Left ventricle myocardium inferior (tissue), 1 donor: ENCODE measurements at places on chromosomes 11 and 22. TPM values are rescaled to one million over a fixed set of nuclear protein-coding genes. Genes with fewer than 3 reads are reported as not detected.

CTR9 gene
- 22.9 TPM for total RNA-seq

HBG2 gene
- total RNA-seq: not detected

SLC37A4 gene
- total RNA-seq: 5.4 TPM

MMP27 gene
- not detected for total RNA-seq

POU2AF2 gene
- not detected for total RNA-seq

MS4A6A gene
- total RNA-seq: 42.1 TPM

NELL1 gene
- total RNA-seq: not detected

NRXN2 gene
- 0.71 TPM for total RNA-seq

CHADL gene
- 10.3 TPM for total RNA-seq

TPBGL gene
- total RNA-seq: 0.16 TPM

NXPE2 gene
- total RNA-seq: 0.22 TPM

DNA sequence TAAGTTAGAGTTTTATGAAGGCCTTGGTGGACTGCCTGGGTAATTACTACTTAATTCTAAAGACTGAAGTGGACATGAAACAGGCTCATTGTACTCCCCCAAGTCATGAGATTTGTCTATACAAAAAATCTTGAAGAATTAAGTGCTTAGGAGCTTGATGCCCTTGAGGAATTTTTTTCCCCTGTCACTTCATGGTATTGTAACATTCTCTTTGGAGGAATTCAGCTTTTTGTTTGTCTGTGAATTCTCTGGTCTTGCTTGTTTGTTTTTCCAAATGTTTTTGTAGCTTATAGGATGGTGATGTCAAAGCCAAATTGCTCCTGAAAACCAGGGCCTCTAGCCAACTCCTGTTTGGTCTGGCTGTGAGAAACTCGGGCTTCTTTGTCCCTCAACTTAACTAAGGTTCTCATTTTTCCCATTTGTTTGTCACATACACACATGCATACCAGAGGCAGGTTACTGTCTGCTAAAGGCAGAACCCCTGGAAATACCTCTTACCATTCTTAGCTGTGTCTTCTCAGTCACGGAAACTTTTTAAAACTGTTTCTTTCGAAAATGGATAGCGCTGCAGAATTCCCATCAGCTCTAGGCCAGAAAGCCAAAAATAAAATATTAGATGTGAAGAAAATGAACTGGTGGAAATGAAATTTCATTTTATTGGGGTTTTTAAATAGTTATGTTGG lies 66.9 kb downstream of the AMOTL1 start:
- peak overlapping the region; percentile 31 for H3K27ac ChIP-seq
- H3K4me3 ChIP-seq: no peak overlapping the region
- H3K36me3 ChIP-seq: peaks cover 54% of the 10 kb centered on the region
- peaks cover 8% of the 10 kb centered on the region for H3K27me3 ChIP-seq
- peaks cover 43% of the 10 kb centered on the region for H3K4me1 ChIP-seq

- H3K4me3 ChIP-seq: peak overlapping the region; percentile 65
- no peak for DNase-seq
- peaks cover 57% of the 10 kb centered on the region for H3K4me1 ChIP-seq
- peaks cover 13% of the 10 kb centered on the region for H3K36me3 ChIP-seq
Measured at GRCh38 chr22:50189849-50190181, 4.1 kb downstream of the TRABD start.

GRCh38 chr11:43515090-43515489 lies 156.4 kb downstream of the TTC17 start:
- DNase-seq: no peak
- no peaks in the 10 kb centered on the region for H3K36me3 ChIP-seq
- no peak overlapping the region for H3K4me3 ChIP-seq
- no peak overlapping the region for H3K27ac ChIP-seq
- H3K27me3 ChIP-seq: peaks cover 43% of the 10 kb centered on the region

DNA sequence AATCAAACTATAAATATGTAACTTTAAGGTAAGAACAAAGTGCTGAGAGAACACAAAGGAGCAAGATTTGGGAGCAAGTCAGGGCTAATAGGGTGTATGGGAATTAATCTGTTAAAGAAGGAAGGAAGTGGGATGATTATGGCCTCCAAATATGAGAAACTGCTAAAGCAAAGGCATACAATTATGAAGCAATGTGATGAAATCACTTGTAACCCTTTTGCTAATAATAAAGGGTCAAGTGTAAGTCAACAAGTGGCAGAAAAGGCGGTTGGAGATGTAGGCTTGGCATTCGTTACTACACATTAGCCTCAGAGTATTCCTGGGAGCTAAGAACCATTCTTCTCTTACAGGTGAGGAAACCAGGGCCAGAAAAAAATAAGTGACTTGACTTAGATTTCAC lies 1002.3 kb upstream of the TENM4 start:
- no peaks in the 10 kb centered on the region for H3K27me3 ChIP-seq
- H3K36me3 ChIP-seq: no peaks in the 10 kb centered on the region
- DNase-seq: no peak
- H3K27ac ChIP-seq: no peak overlapping the region
- H3K4me1 ChIP-seq: no peaks in the 10 kb centered on the region

DNA sequence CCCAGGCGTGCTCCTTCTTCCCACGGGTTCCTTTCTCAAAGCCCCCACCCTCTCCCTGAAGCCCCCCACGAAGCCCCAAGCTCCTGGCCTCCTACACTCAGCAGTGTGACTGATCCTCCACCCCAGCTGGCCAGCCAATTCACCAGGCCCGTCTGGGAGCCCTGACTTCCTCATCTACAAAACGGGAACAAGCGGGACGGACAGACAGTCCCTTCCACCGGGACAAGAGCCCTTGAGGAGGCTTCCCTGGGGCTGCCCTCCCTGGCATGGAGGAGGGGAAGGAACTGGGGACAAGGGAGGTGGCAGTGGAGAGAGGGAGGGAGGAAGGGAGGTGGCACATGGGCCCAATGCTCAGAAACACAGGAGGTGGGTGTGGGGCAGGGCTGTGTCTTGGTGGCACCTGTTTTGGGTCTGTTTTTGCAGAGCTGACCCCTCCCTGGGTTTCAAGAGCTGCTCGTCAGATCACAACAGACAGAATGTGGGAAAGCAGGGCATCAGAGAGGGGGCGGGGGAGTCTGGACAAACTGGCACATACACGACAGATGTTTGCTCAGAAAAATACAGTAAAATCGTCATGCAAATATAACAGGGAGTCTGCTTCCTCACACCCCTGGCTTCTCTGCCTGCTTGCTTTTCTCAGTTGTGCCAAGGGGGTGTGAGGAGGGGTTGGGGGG lies 56.8 kb downstream of the ELFN2 start:
- H3K4me3 ChIP-seq: no peak overlapping the region
- no peaks in the 10 kb centered on the region for H3K36me3 ChIP-seq
- peak; percentile 44 for DNase-seq
- H3K27me3 ChIP-seq: peaks cover 47% of the 10 kb centered on the region
- H3K4me1 ChIP-seq: no peaks in the 10 kb centered on the region
- no peak overlapping the region for H3K27ac ChIP-seq

- H3K4me3 ChIP-seq: no peak overlapping the region
- H3K4me1 ChIP-seq: peaks cover 71% of the 10 kb centered on the region
- H3K27me3 ChIP-seq: no peaks in the 10 kb centered on the region
- no peaks in the 10 kb centered on the region for H3K36me3 ChIP-seq
- H3K27ac ChIP-seq: peak overlapping the region; percentile 77
- no peak for DNase-seq
Measured at GRCh38 chr11:44866286-44866685, 84.4 kb downstream of the TP53I11 start.

- no peak overlapping the region for H3K27ac ChIP-seq
- peaks cover 43% of the 10 kb centered on the region for H3K4me1 ChIP-seq
- no peak for DNase-seq
- no peak overlapping the region for H3K4me3 ChIP-seq
- no peaks in the 10 kb centered on the region for H3K36me3 ChIP-seq
Measured at GRCh38 chr11:86591631-86592030, 80.8 kb downstream of the ME3 start.

DNA sequence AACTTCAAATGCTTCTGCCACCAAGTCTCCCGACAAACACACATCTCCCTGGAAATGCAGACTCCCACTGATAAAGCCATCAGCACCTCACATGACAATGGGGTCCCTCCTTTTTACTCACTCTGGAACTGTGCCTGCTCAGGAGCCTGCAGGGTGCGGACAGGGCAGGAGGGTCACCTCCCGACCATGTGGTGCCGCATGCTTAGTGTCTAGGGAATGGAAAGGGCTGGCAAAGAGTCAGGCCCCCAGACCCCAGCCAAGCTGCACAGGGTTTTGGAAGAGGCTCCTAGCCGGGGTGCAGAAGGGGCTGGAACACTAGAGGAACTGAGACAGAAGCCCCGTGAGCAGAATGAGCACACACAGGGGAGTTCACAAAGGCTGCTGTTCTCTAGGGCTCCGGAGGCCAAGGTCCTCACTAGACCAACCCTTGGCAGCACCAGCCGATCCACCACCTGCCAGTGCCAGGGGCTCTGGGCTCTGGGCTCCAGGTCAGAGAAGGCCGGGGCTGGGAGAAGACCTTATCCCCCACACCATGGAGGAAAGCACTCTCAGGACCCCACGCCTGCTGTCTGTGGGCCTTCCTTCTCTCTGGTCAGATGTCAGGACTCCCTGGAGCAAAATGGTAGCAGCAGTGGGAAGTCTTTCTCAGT lies 125.1 kb upstream of the FGF3 start:
- no peaks in the 10 kb centered on the region for H3K36me3 ChIP-seq
- peaks cover 14% of the 10 kb centered on the region for H3K4me1 ChIP-seq
- H3K27me3 ChIP-seq: peaks cover 26% of the 10 kb centered on the region
- peak overlapping the region; percentile 60 for H3K27ac ChIP-seq
- DNase-seq: peak; percentile 5
- H3K4me3 ChIP-seq: no peak overlapping the region

DNA sequence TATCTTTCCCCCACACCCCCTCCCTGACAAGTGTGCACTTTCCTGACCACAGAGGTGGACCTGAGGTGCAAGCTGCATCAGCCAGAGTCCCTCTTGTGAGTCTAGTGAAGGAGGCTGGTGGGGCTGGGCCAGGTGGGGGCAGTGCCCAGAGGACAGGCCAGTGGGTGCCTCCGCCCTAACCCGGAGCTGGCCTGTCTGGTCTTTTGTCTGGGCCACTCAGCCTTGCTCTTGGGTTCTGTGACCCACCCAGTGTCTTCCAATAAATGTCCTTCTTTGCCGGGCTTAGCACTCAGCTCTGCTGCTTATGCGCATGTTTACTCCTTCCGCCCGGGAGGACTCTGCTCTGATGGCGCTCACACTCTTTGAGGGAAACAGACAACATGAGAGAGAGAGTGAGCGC lies 526.2 kb downstream of the TBC1D22A start:
- H3K4me1 ChIP-seq: no peaks in the 10 kb centered on the region
- H3K27me3 ChIP-seq: peaks cover 66% of the 10 kb centered on the region
- DNase-seq: no peak

- peaks cover 68% of the 10 kb centered on the region for H3K36me3 ChIP-seq
- no peak for DNase-seq
- H3K27ac ChIP-seq: peak overlapping the region; percentile 75
- no peaks in the 10 kb centered on the region for H3K27me3 ChIP-seq
Measured at GRCh38 chr11:102383839-102384238, 36.8 kb downstream of the BIRC2 start.

DNA sequence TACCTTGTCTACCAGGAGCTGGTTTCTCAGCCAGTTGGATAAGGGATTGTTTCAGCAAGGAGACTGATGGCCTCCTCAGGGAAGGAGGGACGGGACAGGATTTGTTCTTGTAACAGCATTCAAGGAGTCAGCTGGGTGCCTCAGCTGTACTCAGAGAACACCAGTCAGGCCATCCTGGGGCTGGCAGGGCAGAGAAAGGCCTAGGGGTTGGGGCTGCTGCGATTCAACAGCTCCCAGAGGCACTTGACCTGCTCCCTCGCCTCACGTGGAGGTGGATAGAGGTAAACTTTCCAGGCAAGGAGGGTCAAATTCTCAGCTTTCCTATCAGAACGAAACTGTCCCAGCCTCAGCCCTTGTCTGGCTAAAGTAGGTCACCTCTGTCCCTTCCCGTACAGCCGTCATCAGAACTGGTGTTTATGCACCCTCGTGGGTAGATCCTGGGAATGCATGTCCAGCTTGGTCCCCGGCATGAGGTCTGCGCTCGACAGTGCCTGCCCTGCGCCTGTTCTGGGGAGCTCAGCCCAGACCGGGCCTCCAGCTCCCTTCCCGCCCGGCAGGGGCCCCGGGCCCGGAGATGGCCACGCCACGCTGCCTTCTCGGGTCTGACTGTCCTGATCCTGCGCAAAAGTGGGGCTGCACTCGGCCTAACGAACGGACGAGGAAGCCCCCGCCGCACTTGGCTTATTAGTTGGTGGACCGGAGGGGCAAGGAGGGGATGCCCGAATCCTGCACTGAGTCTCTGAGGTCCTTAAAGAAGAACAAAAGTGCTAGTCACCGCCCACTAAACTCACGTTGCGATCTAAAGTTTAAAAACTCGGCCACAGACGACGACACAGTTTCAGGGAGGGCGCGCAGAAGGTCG lies 762 bp upstream of the CCDC134 start:
- H3K27ac ChIP-seq: peak overlapping the region; percentile 90
- H3K4me3 ChIP-seq: peak overlapping the region; percentile 81
- no peaks in the 10 kb centered on the region for H3K36me3 ChIP-seq
- peaks cover 30% of the 10 kb centered on the region for H3K4me1 ChIP-seq

DNA sequence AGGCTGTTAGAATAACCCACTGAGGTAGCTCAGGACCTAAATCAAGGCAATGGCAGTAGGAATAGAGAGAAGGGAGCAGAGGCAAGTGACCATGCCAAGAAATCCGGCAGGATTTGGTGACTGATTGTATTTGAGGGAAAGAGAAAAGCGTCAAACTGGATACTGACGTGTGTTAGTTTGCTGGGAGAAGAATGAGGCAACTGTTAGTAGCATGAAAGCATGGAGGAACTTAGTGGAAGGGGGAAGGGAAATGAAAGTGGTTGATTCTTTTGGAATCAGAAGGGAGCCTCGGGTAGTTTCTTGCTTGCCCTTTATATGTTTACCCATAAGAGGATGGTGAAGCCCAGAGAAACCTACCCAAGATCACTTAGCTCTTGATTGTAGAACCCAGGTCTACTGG lies 8.3 kb downstream of the PPFIBP2 start:
- no peak overlapping the region for H3K27ac ChIP-seq
- H3K27me3 ChIP-seq: no peaks in the 10 kb centered on the region
- DNase-seq: no peak
- no peak overlapping the region for H3K4me3 ChIP-seq
- peaks cover 26% of the 10 kb centered on the region for H3K4me1 ChIP-seq

- H3K27me3 ChIP-seq: peaks cover 60% of the 10 kb centered on the region
- no peaks in the 10 kb centered on the region for H3K36me3 ChIP-seq
- peaks cover 4% of the 10 kb centered on the region for H3K4me1 ChIP-seq
- H3K4me3 ChIP-seq: no peak overlapping the region
- DNase-seq: no peak
Measured at GRCh38 chr22:23404689-23405365, 175.3 kb downstream of the IGLL1 start.
